ENCODE measurements at places on chromosomes 5 and 9. TPM values are rescaled to one million over a fixed set of nuclear protein-coding genes. Genes with fewer than 3 reads are reported as not detected.

The CFAP90 gene
- 0.58 TPM for total RNA-seq

The PRSS3 gene
- 50.3 TPM for total RNA-seq

The HSD17B4 gene
- total RNA-seq = 139 TPM

The QRFP gene
- not detected for total RNA-seq

The OCLN gene
- total RNA-seq = 1.2 TPM

The SLC25A48 gene
- total RNA-seq = not detected

The PITX1 gene
- total RNA-seq = 6.1 TPM

The TMEM215 gene
- not detected for total RNA-seq
